ENCODE measurements at places on chromosomes 2 and 18.

DNA sequence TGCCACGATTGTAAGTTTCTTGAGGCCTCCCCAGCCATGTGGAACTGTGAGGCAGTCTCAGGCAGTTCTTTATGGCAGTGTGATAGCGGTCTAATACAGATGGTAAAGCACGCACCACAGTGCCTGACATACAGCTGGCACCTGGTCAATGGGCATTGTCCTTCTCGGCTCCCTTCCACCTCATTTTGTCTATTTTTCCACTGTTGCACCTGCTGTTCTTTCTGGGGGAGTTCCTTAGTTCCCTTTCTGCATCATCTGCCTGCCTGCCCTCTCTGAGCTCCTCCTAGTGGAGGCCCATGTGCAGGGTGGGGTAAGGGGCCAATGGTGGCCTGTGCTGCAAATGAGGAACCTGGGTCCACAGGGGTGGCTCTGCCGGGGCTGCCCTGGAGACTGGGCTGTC, 157.6 kb downstream of the LPIN1 start:
- no peak for DNase-seq

DNA sequence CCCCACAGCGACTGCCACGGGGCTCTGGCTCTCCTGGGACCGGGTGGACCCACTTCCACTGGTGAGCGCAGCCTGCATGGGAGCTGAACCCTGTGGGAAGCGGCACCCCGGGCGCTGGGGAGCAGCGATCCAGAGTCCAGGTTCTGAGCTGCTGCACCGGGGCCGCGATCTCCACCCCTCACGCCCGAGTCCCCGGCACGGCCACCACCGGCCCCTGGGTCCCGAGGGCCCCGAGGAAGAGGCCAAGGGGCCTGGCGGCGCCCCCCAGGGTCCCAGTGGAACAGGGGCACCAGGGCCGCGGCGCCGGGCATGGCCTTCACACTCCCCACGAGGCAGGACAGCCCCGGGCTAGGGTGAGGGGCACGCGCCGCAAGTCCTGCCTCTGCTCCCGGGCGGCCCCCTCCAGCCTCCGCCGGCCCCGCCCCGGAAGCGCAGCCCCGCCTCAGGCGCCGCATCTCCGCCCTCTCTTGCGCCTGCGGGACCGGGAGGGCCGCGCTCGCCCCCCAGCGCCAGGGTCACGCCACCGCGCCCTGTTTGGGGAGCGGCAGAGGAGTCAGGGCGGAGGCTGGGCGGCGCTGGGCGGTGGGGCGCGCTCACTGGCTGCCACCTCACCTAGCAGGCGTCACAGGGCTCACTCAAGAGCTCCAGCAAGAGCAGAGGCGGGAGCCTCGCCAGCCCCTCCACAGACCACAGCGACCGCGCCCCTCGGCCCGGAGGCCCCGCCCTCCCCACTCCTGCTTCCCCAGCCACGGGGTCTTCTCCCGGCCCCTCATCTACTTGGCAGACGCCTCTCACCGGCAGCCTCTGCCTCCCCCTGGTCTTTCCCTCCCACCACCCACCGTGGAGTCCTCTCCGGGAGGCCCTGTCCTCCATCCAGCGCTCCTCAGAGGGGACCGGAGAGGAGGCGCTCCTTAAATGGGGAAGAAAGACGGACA, 26.8 kb downstream of the THAP4 start:
- peak; percentile 63 for DNase-seq

- DNase-seq: no peak
Observed at GRCh38 chr2:18445433-18446320, 114.8 kb downstream of the RDH14 start.

GRCh38 chr2:129396980-129397599, 582.4 kb upstream of the RAB6C start:
- no peak for DNase-seq

- DNase-seq: no peak
Observed at GRCh38 chr2:143759455-143759854, 630.2 kb downstream of the ARHGAP15 start.

DNA sequence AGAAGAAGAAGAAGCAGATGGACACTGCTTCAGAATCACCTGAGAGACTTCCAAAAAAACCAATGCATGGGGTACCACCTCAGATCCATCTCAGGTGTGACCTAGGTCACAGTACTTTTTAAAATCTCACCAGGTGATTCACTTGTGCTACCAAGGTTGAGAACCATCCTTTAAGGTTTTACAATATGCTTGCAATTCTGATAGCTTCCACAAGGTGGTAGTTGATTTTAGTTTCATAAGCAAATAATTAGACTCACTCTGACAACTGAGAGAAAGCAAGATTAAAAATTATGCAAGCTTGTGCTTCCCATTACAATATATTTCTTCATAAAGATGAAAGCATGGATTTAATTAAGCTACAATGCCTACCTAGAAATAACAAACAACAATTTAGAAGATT, 355.1 kb downstream of the EN1 start:
- DNase-seq: no peak

GRCh38 chr2:134564549-134564948, 154.3 kb downstream of the TMEM163 start:
- DNase-seq: no peak

GRCh38 chr18:27378431-27379095, 193.5 kb upstream of the CHST9 start:
- DNase-seq: no peak

DNA sequence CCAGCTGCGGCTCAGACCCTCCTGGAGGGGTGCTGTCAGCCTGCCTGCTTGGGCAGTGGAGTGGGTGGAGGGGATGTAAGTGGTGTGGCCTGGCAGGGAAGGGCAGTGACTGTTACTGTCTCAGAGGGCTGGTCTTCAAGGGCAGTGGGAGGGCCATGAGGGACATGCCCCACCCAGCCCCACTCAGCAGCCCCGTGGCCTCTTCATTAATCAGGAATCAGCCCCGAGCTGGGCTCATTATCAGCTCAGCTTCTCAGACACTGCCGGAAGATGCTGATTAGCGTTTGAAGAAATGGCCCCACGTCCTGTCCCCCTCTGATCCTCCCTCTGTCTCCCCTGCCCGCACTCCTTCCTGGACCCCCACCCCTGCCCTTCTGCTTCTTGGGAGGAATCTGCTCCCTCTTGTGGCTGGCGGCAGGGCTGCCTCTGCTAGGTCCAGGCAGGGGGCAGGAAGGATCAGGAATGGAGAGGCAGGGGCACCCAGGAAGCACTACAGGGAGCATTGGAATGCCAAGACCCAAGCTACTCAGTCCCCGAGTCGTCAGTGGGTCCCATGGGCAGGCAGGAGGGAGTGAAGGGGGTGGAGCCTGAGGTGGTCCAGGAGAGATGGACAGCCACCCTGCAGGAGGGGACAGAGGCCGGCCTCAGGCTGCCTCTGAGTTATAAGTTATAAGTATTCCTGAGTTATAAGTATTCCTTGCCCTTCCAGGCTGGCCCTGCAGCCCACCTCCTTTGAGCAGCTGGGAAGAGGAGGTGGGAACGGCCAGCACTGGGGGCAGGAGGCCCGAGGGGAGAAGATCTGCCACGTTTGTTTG, 7.0 kb downstream of the ASIC4 start:
- DNase-seq: no peak

GRCh38 chr2:137659616-137660015, 304.7 kb upstream of the HNMT start:
- no peak for DNase-seq

DNA sequence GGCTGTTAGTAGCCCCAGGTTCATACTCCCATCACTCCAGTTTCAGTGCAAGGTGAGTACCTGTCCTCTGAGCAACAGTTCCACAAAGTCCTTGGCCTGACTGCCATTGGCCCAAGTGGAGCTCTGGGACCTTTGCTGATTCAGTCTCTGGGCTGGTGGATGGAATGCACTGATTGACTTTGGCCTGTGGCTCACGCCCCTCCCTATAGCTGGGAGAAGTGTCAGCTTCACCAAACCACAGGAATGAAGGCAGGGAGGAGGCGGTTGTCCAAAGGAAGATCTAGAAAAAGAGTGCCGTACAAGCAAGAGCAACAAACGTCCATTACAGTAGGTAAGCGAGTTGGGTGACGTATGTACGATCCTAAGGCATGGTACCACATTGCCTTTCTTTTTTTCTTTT, 34.0 kb downstream of the QPCT start:
- no peak for DNase-seq

DNA sequence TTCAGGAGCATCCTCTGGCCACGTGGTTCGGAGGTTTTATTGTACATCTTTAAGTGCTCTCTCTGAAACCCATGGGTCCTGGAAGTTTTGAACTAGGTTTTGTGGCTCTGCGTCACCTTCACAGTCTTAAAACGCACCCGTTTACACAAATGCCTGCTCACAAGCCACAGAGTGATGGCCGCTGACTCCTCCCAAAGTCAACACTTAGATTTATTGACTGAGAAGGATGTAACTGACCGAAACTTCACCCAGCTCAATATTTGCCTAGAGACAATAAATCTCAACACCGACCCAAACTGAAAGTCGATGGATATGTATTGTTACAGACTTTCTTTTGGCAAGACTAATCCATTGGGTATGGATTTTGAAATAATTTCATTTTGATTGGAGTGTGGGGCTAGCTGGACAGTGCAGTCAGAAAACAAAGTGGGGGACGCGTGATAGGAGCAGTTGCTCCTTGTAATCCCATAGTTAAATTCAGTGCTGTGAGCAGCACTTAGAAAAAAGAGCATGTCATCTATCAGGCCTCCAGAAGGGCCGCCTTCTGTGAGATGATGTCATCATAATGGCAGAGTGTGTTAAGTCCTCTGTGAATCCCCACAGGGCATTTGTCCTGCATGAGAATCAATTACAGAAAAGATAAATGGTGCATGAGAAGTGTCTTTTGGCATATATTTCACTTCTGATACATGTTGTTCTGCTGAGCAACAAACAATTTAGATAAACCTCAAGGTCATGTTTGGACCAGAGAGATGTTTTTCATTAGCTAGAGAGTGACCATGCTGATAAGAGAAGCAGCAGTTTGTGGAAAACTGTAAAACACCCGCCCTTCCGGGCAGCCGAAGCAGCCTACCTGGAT, 183.7 kb downstream of the INO80D start:
- no peak for DNase-seq

- no peak for DNase-seq
Observed at GRCh38 chr2:88032070-88032702, 15.8 kb upstream of the RNU2-63P start.

DNA sequence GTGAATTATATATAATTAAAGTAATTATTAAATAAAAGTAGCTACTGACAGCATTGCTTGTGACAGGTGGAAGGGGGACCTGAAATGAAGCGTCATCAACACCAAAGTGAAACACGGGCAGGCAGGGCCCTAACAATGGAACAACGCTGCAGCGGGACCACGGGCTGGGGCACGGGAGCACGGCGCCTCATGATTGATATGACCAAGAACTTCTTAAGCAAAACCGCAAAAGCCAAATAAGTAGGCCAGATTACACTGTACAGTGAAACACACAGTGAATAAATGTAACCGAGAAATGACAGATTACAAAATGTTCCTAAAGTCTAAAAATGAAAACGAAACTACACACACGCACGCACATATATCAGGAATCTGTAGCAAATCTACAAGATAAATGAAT, 81.4 kb downstream of the SNTG2 start:
- no peak for DNase-seq

DNA sequence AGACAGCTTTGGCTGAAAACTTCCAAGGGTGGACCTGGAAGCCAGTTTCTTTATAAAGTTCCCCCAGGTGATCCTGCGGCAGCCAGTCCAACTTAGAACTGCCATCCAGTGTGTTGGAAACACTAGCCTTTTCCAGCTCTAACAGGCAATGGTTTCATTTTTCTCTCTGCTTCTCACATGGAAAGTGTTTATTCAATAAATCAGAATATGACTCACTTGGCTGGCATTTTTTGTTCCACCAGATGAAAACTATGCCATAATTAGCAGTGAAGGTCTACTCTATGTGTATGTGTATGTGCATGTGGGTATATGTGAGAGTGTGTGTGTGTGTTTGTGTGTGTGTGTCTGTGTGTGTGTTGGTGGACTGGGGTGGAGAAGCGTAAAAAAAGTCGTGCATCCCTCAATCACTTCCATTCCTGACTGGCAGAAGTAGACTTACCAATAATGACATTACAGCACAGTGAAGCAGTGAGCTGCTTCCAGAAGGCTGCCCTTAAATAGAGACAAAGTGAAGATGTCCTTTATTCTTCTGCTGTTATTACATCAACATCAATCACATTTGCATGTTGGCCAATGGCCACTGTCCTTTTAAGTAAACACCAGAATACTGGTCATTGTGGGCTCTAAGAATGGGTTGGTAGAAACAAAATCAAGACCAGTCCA, 90.9 kb upstream of the SETBP1 start:
- DNase-seq: no peak

DNA sequence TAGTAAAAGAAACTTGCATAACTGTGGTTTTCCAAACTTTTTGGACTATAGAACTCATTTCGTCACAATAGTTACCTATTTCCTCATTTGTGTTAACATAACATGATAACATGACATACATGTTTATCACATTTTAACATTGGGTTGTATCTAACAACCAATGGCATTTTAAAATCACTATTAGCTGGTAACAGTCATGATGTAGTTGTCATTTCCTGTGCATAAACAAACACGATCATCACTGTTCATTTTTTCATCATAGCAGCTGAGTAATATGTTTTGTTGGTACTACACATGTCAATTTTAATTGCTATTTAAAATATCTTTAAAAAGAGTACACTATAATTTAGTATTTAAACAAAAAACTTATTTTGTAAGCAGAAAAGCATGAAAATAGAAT, 402.4 kb downstream of the SATB2 start:
- no peak for DNase-seq

- no peak for DNase-seq
Observed at GRCh38 chr2:23609254-23609653, 224.3 kb downstream of the KLHL29 start.

- DNase-seq: no peak
Observed at GRCh38 chr2:113253453-113253852, 25.3 kb downstream of the PAX8 start.

GRCh38 chr2:218291318-218292047, 820 bp downstream of the TMBIM1 start:
- DNase-seq: peak; percentile 66

GRCh38 chr18:62935994-62936393, 220.7 kb downstream of the PHLPP1 start:
- no peak for DNase-seq

GRCh38 chr18:37845498-37845897, 279.9 kb upstream of the CELF4 start:
- no peak for DNase-seq

- no peak for DNase-seq
Observed at GRCh38 chr18:29547626-29548025, 1370.7 kb upstream of the CDH2 start.

DNA sequence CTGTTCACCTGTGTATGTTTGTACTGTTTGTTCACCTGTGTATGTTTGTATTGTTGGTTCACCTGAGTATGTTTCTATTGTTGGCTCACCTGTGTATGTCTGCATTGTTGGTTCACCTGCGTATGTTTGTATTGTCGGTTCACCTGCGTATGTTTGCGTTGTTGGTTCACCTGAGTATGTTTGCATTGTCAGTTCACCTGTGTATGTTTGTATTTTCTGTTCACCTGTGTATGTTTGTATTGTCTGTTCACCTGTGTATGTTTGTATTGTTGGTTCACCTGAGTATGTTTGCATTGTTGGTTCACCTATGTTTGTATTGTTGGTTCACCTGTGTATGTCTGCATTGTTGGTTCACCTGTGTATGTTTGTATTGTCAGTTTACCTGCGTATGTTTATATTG, 14.6 kb downstream of the ADI1 start:
- no peak for DNase-seq

GRCh38 chr2:17799301-17800120, 16.7 kb upstream of the MSGN1 start:
- DNase-seq: no peak

Data from anterior cingulate cortex (tissue), 58 donors.